Stimulated activated CD8-positive, alpha-beta memory T cell treated with anti-CD3 and anti-CD28 coated beads, Interleukin-15, amount 100 ng/mL, for 1 hour (primary cell): ENCODE measurements at places on chromosomes 4 and X.

- no peak for DNase-seq
These were observed 12.6 kb upstream of the MXD4 start for GRCh38 chr4:2274320-2275043.

GRCh38 chrX:10965174-10965798 lies 145.8 kb upstream of the HCCS start:
- DNase-seq: no peak

DNA sequence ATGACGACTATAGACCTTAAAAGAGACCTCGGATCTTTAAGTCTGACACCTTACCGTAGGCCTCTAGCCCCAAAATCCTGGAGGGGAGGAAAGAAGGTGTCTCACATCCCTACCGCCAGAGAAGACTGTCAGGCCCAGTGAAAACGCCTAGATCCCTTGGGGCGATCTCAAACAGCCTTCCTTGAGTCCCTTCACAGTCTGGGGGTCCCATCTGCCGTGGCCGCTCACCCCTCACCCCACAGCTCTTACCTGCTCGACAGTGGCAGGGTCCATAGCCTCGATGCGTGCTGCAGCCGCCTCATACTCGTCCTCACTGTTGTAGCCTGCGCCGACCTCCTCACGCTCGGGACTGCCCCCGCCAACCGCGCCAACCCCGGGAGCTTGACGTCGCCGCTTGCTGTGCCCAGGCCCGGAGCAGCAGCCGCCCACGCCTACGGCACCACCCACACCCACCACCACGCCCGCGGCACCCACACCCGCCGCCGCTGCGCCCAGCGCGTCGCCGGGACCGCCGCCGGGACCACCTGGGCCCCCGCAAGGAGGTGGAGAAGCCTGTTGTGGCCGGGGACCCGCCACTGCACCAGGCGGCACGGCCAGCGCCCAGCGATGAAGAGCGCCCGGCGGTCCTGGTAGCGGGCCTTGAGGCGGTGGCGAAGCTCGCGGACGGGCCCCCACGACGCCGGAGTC lies 536 bp downstream of the OTUD5 start:
- no peak for DNase-seq

DNA sequence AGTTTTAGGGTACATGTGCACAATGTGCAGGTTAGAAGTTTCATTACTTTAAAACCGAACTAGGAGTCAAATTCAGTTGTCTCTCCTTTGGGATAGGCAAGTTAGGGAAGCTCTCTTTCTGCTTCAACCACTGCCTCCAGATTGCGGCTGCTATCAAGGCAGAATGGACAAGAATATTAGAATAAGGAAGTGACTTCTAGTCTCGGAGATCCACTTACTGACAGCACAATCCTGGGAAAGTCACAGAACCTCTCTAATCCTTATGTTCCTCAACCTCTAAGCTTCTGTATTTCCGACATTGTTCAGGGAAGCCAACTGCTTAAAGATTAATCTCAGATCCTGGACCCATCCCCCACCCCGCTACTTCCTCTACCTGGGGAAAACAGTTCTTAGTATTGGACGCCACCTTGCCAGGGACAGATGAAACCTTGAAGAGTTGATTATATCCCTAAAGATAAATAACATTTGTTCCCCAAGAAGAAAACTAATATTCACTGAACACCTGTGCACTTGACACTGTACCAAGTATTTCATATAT lies 2.1 kb downstream of the NUP62CL start:
- DNase-seq: no peak

- no peak for DNase-seq
These were observed 87.7 kb upstream of the WWC2 start for GRCh38 chr4:183011213-183011907.

DNA sequence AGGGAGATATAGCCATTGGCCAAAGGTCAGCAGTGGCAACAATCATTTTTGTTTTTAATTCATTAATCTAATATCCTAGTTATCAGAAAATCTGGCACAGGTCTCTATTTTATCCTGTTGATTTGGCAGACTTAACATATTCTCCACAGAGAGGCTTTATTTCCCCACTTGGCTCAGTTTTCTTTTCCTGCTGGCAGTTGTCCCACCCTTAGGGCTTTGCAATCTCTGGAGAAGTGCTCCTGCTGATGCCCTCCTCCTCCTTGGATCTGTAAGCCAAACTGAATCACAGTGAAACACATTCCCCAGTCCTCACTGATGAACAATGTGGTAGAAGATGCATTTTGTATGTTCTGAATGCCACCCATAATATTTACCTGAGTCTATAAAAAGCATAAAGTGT lies 889.7 kb downstream of the PDHA2 start:
- DNase-seq: no peak

DNA sequence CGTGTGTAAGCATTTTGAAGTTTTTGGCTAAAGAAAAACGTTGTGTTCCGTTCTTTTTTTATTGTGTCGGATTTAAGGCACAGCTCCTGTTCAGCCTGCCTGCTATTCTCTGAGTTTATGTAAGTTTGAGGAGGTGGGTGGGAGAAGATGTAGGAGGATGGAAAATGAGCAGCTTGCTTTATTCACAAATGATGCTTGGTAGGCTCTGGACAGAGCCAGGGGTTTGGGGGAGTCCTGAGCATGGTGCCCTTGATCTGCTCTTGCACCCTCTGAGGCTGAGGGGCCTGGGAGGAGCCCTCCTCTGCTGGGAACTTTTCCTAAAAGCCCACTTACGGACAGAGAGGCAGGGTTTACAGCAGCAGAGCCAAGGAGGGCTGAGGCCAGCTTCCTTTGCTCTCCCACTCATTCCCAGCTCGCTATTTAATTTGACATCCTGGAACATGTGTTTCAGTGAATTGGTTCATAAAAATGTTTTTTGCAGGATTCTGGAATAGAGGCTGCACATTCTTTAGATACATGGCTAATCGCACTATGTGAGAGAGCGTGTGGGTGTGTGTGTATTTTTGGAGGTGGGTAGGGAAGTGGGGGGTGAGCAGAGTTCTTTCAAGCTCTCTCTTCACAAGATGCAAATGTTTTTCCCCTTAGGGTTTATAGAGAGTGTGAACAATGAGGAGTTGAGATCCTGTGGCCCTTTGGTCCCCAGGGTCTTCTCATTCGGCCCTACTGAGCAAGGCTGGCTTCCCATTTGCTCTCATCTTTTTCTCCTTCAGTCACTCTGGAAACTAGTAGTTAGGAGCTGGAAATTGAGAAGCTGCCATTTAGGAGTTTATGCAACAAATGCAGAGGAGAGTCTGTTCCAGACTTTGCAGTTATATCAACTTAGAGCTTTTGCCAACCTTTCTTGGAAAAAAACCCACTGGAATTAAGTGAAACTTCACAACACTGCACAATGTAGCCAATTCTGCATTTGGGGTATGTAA lies 32.1 kb downstream of the TMEM131L start:
- DNase-seq: no peak
